ENCODE measurements at places on chromosomes 3 and 15.

DNA sequence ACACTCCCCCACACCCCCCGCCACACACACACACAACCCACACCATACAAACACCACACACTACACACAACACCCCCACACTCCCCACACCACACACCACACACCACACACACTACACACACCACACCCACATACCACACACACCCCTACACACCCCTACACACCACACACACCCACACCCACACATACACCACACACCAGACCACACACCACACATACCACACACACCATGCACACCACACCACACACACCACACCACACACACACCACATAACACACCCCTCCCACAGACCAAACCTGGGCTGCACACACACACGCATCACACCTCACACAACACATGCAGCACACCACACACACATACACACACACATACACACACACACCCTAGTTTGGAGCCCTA lies 1.8 kb upstream of the RASGRF1 start:
- DNase-seq, result no peak

GRCh38 chr3:61358364-61358763 lies 107.1 kb upstream of the FHIT start:
- no peak for DNase-seq

- DNase-seq, result no peak
Measured at GRCh38 chr3:176987901-176988650, 209.2 kb downstream of the TBL1XR1 start.

GRCh38 chr3:94137377-94137776 lies 74.5 kb downstream of the NSUN3 start:
- no peak for DNase-seq

DNA sequence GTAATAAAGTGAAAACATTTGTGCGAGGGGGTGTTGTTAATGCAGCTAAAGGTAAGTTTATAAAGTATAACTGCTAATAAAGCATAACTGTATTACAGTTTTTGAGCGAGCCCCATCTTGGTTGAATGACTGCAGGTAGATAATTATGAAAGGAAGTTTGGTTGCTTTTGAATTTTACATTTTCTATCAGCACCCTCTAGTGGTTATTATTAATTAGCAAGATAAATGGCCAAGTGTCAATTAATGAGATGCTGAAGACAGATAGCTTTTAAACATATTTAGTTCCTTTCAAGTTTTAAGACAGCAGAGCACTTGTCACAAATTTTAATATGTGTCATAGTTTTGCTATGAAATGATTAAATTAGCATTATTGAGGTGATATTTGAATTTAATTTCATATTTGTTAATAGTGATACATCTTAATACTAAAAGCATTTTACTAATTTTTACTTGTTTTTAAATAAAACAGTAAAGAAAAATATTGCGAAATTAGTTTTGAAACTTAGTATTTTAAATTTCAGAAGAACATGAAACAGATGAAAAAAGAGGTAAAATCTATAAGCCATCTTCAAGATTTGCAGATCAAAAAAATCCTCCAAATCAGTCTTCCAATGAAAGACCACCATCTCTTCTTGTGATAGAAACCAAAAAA lies 15.1 kb downstream of the U2SURP start:
- no peak for DNase-seq

All from stimulated activated CD4-positive, alpha-beta T cell treated with anti-CD3 and anti-CD28 coated beads, TNF-alpha, amount 100 ng/mL, for 4 hours (primary cell).